ENCODE measurements at places on chromosomes 13 and 19.

DNA sequence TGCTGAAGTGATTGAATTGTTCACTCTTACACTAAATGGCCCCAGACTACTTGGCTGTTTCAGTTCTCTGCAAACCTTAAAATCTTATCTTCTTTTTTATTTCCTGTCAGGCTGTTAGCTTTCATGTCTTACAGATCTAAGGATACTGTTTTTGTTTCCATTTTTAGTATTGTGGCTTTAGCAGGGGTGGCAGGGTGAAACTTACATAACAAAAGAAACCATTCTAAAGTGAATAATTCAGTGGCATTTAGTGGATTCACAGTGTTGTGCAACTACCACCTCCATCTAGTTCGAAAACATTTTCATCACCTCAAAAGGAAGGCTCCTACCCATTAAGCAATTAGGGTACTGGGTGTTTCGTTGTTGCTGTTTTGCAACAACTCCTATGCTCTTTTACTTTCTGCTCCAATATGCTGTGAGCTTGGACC, 19.8 kb downstream of the TMEM272 start:
- peak; percentile 63 for DNase-seq

- peak; percentile 72 for DNase-seq
These were observed 48.2 kb downstream of the DPY19L3 start for GRCh38 chr19:32453736-32454135.

GRCh38 chr19:18469069-18469846, 31.3 kb upstream of the ISYNA1 start:
- peak; percentile 78 for DNase-seq

GRCh38 chr13:106573284-106573846, 5.4 kb upstream of the ARGLU1 start:
- DNase-seq = peak; percentile 87

GRCh38 chr13:40102854-40103253, 447.4 kb downstream of the COG6 start:
- DNase-seq = peak; percentile 79

- no peak for DNase-seq
These were observed 15.7 kb downstream of the MOB3A start for GRCh38 chr19:2080336-2080988.

DNA sequence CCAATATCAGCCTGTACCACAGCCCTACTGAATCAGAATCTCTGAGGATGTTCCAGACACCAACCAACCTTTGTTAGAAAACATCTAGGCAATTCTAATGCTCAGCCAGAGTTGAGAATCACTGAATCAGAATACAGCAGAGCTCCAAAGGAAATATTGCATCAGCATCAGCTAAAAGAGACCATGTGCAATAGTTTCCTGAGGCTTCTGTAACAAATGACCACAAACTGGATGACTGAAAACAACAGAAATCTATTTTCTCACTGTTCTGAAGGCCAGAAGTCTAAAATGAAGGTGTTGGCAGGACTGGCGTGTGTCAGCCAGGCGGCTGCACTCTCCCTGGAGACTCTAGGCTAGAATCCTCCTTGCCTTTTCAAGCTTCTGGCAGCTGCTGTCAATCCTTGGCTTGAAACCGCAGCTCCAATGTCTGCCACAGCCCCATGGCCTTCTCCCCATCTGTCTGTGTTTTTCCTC, 1.2 kb upstream of the DCT start:
- DNase-seq = peak; percentile 76

Measured in cardiac fibroblast (primary cell).